T1000 (cell line): ENCODE measurements at places on chromosomes 7 and 10.

DNA sequence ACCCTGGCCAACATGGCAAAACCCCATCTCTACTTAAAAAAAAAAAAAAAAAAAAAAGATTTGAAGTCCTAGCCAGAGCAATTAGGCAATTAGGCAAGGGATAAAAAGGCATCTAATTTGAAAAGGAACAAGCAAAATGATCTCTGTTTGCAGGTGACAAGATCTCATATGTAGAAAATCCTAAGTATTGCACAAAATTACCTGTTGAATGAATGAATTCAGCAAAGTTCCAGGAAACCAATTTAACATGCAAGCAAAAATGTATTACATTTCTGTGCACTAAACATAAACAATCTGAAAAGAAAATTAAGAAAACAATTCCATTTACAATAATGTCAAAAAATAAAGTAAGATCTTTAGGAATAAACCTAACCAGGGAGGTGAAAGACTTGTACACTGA, 5.2 kb downstream of the PILRB start:
- no peak for DNase-seq

- DNase-seq, result no peak
Measured at GRCh38 chr7:32150039-32150438, 79.8 kb upstream of the PDE1C start.

- no peak for DNase-seq
Measured at GRCh38 chr7:96415293-96415940, 93.5 kb upstream of the SLC25A13 start.

DNA sequence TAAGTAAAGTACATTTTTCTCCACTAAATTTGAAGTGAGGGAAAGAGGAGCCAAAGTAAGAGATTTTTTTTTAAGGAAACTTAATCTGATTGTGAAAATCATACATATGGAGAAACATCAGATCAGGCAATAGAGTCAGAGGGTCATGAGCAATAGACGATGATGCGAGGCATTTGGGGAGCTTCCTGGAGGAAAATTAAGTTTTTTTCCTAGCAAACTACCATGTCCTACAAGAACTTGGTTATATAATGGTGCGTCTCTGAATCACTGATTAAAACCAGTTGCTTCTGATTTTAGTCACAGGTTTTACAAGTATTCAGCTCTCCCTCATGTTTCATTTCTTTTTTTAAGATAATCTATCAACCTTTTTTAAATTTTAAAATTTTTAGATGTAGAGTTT, 52.1 kb upstream of the MTURN start:
- no peak for DNase-seq

GRCh38 chr7:69782917-69783684, 184.8 kb downstream of the AUTS2 start:
- no peak for DNase-seq

GRCh38 chr10:119667562-119668328, 16.6 kb downstream of the BAG3 start:
- DNase-seq, result peak; percentile 95

GRCh38 chr7:146146831-146147486, 30.4 kb downstream of the CNTNAP2 start:
- no peak for DNase-seq

GRCh38 chr10:130341356-130341755, 205.2 kb downstream of the GLRX3 start:
- DNase-seq, result no peak

DNA sequence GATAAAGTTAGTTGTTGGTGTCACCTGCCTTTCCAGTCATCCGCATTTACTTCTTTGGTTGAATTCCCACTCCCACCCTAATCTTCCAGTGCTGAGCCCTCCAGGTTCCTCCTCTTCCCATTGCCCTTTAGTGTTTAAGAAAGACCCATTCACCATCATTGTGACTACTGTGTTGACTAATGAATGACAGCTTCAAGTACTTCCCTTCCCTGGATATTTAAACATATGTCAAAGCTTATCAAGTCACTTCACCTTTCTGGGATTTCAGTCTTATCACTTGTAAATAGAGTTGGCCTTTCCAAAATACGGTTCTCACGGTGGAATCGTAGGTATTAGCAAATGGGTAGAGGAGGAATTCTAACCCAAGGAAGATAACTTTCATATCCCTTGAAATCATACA, 201.6 kb upstream of the SVIL start:
- no peak for DNase-seq

GRCh38 chr10:83076443-83076842, 1062.9 kb upstream of the GHITM start:
- no peak for DNase-seq

DNA sequence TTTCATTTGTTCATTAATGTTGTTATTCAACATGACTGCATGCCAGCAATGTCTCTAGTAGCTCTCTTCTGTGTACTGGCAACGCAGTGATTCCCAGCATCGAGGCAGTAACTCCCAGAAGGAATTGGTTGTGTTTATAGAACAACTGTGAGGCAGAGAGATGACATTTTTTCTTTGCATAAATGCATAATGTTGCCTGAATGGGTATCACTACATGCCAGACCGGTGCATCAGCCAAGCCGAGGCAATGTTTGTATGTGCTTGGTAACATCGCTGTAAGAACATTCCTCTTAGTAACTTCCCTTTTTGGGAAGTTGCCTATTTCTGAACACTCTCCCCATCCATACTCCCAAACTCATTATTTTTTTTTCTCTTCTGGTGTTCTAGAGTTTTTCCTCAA, 182.9 kb downstream of the HTR7 start:
- peak; percentile 61 for DNase-seq

DNA sequence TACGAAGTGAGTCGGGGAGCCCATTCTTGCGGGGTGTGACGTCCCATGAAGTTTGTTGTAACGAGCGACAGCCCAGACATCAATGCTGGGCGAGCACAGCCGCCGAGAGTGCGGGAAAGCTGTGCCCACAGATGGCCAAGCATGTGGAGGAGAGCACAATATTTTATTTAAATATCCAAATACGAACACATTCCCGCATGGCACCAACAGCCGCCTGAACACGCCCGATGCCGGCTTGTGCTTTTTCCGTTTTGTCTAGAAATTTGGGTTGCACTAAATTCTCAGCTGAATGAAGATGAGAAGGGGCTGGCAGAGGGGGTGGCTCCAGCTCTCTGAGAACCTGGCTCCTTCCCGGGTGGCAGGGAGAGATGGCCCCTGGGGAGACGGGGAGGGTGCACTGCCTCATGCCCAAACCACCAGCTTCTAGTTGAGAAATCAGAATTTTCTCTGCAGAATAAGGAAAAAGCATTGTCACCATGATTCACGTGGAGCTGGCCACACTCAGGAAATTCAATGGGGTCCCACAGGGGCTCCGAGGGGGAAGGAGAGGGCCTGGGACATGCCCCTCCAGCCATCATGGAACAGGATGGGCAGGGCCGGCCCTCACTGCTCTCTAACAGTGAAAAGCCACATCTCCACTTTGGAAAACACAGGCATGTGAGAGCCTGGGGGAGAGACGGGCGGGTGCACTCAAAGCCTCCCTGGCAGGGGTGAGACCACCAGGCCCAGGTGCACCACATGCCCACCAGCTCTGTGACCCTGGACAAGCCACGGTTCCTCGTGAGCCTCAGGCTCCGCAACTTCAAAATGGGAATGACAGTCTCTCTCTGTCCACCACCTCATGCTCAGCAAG, 48.3 kb downstream of the EBF3 start:
- no peak for DNase-seq

DNA sequence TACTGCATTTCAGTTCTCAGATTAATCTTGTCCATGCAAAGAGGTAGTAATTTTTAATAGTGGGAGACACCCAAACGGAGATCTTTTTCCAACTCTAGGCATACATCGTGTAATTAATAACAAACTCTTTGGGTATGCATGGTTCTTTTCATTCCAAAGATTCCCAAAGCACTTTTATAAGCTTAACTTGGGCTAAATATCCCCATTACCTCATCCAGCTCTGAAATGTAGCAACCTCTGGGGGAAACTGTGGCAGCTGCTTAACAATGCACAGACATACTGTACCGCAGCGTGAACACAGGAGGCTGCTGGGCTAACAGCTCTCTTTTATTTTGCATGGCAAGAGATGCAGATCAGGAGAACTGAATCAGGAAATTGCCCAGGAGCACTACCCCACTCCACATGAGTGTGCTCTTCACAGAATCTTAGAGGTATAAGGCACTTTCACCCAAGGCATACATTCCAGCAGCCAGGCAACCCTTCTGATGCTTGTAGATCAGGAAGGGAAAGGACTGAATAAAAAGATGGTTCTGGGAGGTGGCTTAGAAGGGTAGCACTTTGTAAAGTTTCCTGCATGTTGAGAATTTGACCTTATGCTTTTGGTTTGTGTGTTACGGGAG, 114.4 kb upstream of the GLI3 start:
- no peak for DNase-seq

DNA sequence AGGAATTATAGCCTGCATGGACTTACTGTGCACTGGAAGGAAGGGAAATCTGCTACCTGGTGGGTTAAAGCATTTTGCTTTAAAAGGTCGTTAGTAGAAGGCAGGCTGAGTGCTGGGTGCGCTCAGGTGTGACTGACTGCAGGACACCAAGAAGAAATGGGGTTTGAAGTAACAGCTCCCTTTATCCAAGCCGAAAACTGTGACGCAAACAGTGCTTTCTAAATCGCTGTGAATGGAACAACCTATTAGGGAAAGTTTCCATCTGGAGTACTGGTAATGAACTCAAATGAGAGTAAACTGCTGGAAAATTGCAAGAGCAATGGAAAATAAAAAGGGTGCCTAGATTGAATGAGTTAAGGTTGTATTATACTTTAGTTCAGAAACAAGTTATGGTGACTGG, 95.3 kb downstream of the CNNM2 start:
- DNase-seq, result no peak

DNA sequence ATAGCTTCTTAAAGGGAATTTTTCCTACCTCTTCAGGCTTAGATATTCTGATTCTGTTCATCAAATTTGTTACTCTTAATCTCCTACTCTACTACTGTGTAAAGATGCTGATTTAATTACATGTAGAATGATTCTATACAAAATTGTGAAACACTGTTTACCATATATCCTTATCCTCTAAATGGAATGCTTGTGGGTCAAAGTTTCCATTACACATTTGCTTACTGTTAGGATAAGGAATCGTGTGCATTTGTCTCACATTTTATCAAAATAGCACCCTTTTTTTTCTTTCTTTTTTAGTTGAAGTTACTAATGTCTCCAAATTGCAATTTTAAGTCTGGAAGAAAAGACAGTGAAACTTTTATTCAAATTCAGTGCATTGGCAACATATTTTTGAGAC, 65.3 kb downstream of the TFEC start:
- no peak for DNase-seq

DNA sequence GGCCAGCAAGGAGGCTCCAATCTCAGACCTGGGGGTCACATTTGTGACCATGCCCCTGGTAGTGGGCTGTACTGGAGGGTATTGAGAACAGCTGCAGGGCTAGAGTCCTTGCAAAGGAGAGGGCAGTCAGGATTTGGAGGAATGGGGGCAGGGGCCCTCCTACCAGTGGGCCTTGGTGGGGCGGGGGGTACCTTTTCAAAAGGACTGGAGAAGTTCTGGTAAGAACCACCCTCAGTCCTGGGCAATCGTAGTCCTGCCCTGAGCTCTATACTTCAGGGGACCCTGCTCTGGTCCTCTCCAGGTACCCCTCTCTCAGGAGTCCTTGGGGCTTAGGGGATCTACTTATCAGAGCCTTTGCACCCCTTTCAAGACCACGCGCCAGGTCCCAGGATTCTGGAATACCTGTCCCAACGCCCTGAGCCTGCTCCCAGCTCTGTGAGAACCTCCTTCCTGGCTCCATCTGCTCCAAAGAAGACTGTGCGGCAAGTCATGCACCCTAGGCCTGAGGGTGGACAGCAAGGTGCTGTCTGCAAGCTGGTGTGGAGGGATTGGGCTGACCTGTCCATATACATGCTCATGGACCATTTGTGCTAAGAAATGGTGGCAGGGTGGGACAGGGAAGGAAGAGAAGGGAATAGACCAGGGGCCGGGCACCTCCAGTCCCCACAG, 134.1 kb upstream of the EEPD1 start:
- no peak for DNase-seq

DNA sequence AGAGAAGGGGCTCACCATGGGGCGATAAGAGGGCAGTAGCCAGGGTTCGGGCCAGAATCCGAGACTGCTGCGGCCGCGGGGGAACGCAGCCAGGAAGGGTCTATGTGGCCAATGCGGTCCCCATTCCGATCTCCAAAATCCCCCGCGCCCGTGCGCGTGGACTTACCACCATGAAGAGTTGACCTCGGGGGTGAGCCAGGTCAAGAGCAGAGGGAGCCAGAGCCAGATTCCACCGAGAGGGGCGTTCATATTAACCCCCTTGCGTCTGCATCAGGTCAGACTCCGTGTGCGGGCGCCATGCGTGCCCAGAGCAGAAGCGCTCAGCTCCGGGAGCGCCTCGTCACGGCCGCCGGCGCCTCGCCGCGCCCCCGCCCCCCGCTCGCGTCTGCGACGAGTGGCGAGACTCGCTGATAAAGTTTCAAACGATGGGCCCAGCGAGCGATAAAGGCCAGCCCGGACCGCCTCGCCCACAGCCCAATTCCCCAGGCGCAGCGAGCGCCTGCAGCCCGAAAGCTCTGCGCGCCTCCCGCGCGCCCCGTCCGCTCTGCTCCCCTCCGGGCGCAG, at the start of gene WNT2:
Gene WNT2 (minus strand): TSS at position 318 of the 564 bp plus-strand sequence. CDS start 69 bp downstream, at position 249.
- DNase-seq, result no peak

GRCh38 chr7:29989257-29989995, at the start of gene SCRN1:
Gene SCRN1 (minus strand): TSS chr7:29989801. CDS start chr7:29969067, 20,734 bp downstream.
- DNase-seq, result peak; percentile 8

GRCh38 chr7:42105554-42106358, 131.3 kb downstream of the GLI3 start:
- DNase-seq, result no peak

- no peak for DNase-seq
Measured at GRCh38 chr7:2198760-2199159, 34.0 kb downstream of the MAD1L1 start.

DNA sequence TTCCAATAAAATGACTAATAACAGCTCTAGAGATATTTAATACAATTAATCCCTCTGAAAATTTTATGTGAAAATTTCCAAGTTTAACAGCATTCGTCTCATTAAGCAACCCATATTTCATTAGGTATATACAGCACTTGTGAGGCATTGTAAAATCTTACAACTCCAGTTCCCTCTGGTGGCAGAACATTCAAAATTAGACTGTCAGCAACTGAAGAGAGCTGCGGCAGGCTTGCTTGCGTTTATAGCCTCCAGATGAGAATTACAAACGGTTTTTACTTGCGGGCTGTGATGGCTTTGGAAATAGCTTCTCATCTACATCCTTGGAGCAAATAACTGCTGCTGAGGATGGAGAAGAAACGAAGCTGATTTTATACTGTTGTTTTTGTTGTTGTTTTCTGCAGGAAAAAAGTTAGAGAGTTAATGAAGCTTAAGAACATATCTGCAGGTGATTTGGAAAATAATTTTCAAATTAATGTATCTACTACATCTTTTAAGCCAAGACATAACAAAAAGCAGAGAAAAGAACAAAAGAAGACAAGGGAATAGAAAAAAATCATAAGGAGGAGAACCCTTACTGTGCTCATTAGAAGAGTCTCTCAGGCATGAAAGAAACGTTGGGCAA, 171.3 kb downstream of the MAGI2 start:
- DNase-seq, result no peak
